Breast epithelium (tissue), 4 donors: ENCODE measurements at places on chromosomes 1 and 21. TPM values are rescaled to one million over a fixed set of nuclear protein-coding genes. Genes with fewer than 3 reads are reported as not detected.

DNA sequence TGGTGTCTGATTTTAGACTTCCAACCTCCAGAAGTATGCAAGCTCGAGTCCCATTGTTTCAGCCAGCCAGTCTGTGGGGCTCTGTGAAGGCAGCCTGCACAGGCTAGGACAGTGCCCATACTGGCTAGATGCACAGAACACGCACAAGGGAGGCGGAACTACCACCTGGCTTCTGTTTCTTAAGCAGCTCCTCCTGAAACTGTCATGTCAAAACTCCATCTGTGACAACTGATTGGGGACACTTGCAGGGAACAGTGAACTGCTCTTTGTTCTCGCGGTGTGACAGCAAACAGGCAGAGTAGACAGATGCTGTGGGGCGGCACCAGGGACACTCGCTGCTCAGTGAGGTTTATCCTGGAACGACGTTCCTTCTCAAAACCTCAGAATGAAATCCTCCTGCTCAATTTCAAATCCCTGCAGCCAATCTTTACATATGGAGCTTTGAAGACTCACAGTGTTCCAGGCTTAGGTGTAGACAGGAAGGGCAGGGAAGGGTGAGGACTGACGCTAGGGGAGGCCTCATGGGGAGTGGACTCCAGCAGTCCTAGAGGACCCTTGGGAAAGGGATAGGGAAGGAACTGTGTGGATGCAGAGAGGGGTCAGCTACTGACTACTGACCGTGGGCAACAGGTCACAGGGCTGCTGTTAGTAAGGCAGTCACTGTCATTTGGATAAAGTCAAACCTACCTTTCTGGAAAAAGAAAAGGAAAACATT, 73.8 kb downstream of the ERG start:
- no peaks in the 10 kb centered on the region for H3K27me3 ChIP-seq
- H3K4me3 ChIP-seq = no peak overlapping the region
- no peak for DNase-seq
- no peak overlapping the region for H3K27ac ChIP-seq

The MAP1LC3C gene
- total RNA-seq = 10.8 TPM

The KCNC4 gene
- 3.8 TPM for total RNA-seq

DNA sequence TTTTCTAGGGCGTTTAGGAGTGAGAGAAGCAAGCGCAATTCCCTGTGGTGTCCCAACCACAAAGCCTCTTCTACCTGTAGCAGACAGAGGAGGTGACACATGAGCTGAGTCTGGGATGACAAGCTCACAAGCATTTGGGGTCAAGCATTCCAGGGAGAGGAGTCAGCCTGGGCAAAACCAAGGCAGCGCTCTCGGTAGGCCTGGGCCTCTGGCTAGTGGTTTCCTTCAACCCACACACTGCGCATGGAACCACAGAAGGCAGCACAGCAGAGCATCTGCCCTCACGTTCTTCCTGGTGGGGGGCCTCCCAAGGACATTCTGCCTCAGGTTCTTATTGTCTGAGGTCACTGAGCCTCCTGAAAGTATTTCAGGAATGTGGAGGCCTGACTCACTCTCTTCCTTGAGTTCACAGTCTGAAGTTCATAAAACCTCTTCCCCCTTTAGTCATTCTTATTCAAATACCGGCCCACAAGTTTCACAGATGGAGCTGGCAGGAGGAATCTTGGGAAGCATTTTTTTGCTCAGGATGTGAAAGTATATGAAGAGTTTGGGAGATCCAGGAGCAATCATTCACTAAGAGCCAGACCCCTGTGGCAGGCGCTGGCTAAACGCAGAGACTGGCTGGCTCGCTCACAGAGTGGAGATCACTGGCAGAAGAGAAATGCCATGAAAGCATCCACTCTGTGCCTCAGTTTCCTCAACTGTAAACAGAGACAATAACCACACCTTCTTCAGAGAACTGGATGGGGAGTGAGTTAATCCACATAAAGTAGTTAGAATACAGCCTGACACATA, 26.8 kb downstream of the CCN1 start:
- H3K27me3 ChIP-seq = no peaks in the 10 kb centered on the region

DNA sequence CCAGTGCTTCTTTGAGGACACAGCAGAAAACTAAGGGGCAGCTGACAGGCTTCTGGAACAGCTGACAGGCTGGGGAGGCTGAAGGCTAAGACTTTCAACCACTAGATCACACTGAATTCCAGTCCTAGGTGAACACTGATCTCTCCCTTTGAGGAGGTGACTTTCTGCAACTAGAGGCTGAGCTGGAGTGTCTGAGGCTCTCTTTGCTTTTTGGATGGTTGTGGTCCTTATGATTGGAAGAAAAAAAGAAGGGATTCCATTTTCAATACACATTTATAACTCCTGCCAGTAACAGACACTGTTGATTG, 1.4 kb downstream of the IL6R start:
- no peaks in the 10 kb centered on the region for H3K36me3 ChIP-seq
- H3K27ac ChIP-seq = peak overlapping the region; percentile 99
- no peaks in the 10 kb centered on the region for H3K27me3 ChIP-seq
- H3K4me1 ChIP-seq = peaks cover 23% of the 10 kb centered on the region
- H3K4me3 ChIP-seq = peak overlapping the region; percentile 85

- peaks cover 24% of the 10 kb centered on the region for H3K36me3 ChIP-seq
- H3K27ac ChIP-seq = peak overlapping the region; percentile 97
- no peaks in the 10 kb centered on the region for H3K27me3 ChIP-seq
- peak; percentile 56 for DNase-seq
- peaks cover 9% of the 10 kb centered on the region for H3K4me1 ChIP-seq
Measured at GRCh38 chr1:154556422-154556821, 2.0 kb downstream of the UBE2Q1 start.

The KRTAP23-1 gene
- total RNA-seq = not detected

DNA sequence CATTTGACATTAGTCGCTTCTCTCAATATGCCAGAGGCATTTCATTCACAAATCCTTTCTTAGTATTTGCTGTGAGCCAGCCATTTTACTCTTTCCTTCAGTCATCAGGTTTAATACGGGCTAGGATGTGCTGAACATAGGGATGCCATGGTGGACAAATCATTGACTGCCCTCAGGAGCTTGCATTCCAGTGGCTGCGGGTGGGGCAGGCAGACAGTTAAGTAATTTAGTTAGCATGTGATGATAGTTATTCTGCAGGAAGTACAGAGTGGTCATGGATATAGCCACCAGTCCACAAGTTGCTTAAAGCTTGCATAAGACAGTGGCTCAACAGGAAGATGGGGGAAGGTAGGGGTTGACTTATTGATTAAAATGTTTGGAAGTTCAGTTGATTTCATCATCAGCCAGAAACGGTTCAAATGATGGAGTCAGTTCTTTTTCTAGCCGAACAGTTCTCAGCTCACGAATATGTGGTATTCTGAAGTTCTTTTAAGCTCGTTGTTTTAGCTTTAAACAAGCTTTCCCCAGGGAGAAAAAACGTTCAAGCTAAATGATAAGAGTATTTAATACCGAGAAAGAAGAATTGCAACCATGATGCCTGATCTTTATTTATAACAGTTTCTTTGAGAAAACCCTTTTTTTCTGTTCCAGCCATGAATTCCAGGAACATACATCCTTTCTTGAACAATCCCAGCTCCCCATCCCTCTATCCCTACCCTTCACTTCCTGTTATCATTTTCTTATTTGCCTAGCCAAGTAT, 1.4 kb downstream of the SLC22A15 start:
- no peaks in the 10 kb centered on the region for H3K4me1 ChIP-seq
- no peak for DNase-seq
- H3K4me3 ChIP-seq = peak overlapping the region; percentile 86
- H3K36me3 ChIP-seq = no peaks in the 10 kb centered on the region
- peak overlapping the region; percentile 77 for H3K27ac ChIP-seq
- no peaks in the 10 kb centered on the region for H3K27me3 ChIP-seq

GRCh38 chr1:45884700-45885099, 81.3 kb downstream of the MAST2 start:
- no peak for DNase-seq
- no peaks in the 10 kb centered on the region for H3K27me3 ChIP-seq

DNA sequence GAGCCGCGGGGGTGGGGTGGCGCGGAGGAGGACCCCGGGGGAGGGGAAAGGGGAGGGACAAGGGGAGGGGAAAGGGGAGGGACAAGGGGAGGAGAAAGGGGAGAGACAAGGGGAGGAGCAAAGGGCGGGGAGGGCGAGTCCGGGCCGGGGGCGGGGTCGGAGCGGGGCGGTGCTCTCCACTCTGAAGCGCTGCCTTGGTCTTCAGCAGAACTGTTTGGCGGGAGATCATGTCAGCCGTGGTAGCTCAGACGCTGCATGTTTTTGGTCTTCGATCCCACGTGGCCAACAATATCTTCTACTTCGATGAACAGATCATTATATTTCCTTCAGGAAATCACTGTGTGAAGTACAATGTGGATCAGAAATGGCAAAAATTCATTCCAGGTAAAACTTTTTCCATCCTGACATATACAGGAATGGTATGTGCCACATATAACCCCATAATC, 420 bp downstream of the CFAP57 start:
- H3K36me3 ChIP-seq = peaks cover 5% of the 10 kb centered on the region
- H3K4me3 ChIP-seq = peak overlapping the region; percentile 93
- peak overlapping the region; percentile 73 for H3K27ac ChIP-seq
- DNase-seq = peak; percentile 75
- peaks cover 11% of the 10 kb centered on the region for H3K27me3 ChIP-seq
- H3K4me1 ChIP-seq = peaks cover 6% of the 10 kb centered on the region

The WNT3A gene
- total RNA-seq = 0.29 TPM

DNA sequence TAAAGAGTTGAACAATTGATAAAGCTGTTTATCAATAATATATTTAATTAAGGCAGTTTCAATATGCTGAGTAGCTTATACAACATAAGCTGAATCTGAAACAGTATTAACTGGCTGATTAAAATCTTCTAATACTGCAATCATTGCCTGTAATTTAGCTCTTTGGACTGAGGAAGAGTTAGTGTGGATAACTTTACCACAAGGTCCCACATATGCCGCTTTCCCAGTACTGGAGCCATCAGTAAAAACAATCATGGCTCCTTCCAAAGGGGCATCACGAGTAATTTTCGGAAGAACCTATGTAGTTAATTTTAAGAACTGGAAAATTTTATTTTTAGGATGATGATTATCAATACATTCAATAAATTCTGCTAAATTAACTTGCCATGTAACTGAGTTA, 6.7 kb downstream of the DAP3 start:
- H3K27me3 ChIP-seq = no peaks in the 10 kb centered on the region
- DNase-seq = no peak
- no peaks in the 10 kb centered on the region for H3K36me3 ChIP-seq
- no peak overlapping the region for H3K4me3 ChIP-seq
- peaks cover 9% of the 10 kb centered on the region for H3K4me1 ChIP-seq

The EXTL1 gene
- 2.8 TPM for total RNA-seq

DNA sequence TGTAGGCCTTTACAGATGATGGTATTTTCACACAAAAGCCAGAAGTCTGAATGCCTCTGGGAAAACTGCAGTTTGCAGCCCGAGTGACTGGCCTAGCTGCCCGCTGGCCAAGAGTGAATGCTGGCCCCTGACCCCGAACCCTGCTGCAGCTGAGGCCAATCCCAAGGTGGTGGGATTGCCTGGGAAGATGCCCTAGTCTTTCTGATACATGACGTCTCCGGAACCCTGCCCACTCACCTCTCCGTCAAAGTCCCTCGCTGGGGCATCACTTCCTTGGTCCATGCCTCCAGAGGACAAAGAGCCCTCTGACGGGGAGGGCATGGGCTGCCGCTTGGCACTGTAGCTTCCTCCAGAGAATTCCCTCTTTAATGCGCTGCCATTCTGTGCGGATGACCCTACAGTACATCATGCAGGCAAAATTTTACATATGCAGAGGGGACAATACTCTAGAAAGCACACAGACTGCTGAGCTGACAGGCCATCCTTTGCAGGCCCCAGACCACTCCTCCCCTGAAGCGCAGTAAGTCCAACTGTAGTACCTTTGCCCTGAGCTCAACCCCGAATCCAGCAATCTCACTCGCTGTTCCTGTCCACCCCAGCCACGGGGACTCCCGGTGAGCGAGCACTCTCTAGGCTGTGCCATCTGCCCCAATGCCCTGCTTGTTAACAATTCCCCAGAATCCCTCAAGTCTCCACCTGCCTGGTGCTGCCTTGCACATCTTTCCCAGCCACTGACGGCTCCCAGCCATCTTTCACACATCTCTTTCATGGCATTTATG, 54.7 kb downstream of the COQ8A start:
- DNase-seq = no peak
- no peaks in the 10 kb centered on the region for H3K4me1 ChIP-seq
- no peaks in the 10 kb centered on the region for H3K27me3 ChIP-seq
- H3K36me3 ChIP-seq = no peaks in the 10 kb centered on the region
- H3K4me3 ChIP-seq = no peak overlapping the region
- no peak overlapping the region for H3K27ac ChIP-seq

DNA sequence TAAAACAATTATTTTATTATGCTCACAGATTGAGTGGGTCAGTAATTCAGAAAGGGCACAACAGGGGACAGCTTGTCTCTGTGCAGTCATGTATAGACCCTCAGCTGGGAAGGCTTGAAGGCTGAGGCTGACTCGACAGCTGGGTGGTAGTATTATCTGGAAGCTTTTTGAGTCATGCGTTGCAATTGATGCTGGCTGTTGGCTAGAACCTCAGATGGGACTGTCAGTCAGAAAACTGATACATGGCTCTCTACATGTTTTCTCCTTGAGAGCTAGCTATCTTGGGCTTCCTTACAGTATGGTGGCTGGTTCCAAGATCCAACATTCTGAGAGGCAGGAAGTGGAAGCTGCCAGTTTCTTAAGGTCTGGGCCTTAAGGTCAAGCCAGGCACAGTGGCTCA, 61.5 kb upstream of the SELENON start:
- H3K4me3 ChIP-seq = no peak overlapping the region
- DNase-seq = no peak
- no peaks in the 10 kb centered on the region for H3K27me3 ChIP-seq
- no peak overlapping the region for H3K27ac ChIP-seq
- H3K36me3 ChIP-seq = no peaks in the 10 kb centered on the region
- H3K4me1 ChIP-seq = no peaks in the 10 kb centered on the region

The OR2T29 gene
- total RNA-seq = not detected

The LCE1C gene
- not detected for total RNA-seq

- peak overlapping the region; percentile 87 for H3K27ac ChIP-seq
- H3K4me3 ChIP-seq = peak overlapping the region; percentile 56
- H3K36me3 ChIP-seq = no peaks in the 10 kb centered on the region
- DNase-seq = no peak
Measured at GRCh38 chr1:66331658-66332547, 202.1 kb upstream of the SGIP1 start.

- DNase-seq = no peak
- H3K4me3 ChIP-seq = no peak overlapping the region
- no peaks in the 10 kb centered on the region for H3K36me3 ChIP-seq
- H3K27ac ChIP-seq = peak overlapping the region; percentile 53
- no peaks in the 10 kb centered on the region for H3K4me1 ChIP-seq
Measured at GRCh38 chr1:45557422-45557944, 6.9 kb downstream of the AKR1A1 start.

DNA sequence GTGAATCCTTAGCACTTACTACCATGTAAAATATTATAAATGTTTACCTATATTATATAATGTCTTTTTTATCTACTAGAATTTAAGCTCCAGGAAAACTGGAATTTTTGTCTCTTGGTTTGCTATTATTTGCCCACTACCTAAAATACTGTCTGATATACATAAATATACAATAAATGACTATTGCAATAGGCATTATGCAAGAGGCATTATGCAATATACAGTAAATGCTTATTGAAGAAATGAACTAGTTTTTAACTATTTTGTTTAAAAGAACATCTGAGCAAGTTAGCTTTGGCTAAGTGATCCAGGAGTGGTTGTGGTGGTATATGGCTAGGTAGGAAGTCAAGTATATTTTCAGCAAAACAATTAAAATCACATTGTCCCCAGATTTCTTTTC, 640.2 kb upstream of the PKN2 start:
- DNase-seq = no peak
- H3K36me3 ChIP-seq = no peaks in the 10 kb centered on the region
- H3K4me1 ChIP-seq = no peaks in the 10 kb centered on the region
- H3K4me3 ChIP-seq = no peak overlapping the region
- H3K27me3 ChIP-seq = no peaks in the 10 kb centered on the region

GRCh38 chr1:209746451-209747165, 9.2 kb upstream of the TRAF3IP3 start:
- no peak overlapping the region for H3K4me3 ChIP-seq
- H3K27me3 ChIP-seq = no peaks in the 10 kb centered on the region
- no peaks in the 10 kb centered on the region for H3K4me1 ChIP-seq
- H3K27ac ChIP-seq = no peak overlapping the region

The ACOT7 gene
- total RNA-seq = 9.4 TPM
